ENCODE measurements at places on chromosomes 13 and 19.

GRCh38 chr13:99803141-99803540 lies 168.4 kb downstream of the ZIC5 start:
- no peak for DNase-seq

DNA sequence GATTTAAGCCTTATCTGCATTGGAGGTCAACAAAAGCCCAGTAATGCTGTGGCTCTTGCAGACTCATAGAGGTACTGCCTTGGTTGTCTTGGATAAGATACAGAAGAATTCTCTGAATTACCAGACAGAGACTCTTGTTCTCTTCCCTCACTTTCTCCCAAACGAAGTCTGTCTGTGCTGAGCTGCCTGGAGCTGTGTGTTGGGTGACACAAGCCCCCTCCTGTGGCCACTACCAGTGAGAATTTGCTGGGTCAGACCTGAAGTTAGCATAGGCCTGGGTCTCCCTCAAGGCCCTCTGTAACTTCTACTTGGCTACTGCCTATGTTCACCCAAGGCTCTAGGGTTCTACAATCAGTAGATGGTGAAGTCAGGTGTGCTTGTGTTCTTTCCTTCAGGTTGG lies 413.0 kb downstream of the PCDH20 start:
- DNase-seq, result no peak

DNA sequence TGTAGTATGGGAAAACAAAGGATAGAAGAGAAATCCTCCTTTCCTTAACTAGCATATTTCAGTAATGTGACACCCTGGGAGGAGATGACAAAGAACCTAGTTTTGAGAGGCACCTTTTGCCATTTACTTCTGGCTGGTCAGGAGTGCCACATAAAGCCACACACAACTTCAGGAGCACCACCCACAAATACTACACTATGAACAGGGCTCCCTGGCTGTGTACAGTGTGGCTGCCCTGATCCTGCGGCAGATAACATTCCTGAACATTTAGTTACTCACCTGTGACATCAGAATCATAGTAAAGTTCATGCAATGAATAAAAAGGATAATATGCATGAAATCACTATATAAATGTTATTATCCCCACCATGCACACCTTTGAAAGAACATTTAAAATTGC lies 17.4 kb upstream of the IRS2 start:
- no peak for DNase-seq

DNA sequence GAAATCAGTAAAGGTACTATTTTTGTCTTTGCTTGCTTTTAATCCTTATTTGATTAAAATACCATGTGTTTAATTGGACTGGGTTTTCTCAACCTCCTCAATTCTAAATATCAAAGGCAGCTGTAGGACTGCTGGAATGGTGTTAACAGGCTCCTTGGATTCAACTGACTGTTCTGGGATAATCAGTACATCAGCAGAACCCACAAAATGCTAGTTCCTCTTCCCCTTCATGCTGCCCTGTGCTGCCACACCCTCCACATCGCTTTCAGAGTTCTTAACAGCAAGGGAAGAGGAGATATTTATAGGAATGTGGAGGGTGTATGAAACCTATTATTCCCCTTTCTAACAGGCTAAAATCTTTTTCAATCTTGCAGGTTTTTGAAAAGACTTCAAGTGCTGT lies 82.4 kb downstream of the KCTD12 start:
- DNase-seq, result no peak

DNA sequence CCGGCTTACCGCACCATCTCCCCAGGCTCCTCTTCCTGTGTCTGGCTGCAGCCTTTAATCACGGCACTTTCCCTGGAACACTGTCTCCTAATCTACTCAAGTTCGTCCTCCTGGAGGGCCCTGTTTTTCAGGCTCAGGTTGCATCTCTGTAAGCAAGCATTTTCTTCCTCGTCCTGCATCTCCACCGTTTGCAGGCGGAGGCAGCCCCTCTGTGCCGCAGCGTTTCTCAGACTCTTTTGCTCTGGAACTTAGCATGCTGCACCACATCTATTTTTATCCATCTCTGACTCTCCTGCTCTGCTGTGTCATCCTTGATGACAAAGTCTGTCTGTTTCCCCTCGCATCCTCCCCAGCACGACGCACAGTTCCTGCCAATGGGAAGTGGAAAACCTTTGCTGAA lies 117.5 kb downstream of the ATP8A2 start:
- DNase-seq, result no peak

GRCh38 chr13:110396476-110396875 lies 89.4 kb downstream of the COL4A2 start:
- DNase-seq, result no peak

DNA sequence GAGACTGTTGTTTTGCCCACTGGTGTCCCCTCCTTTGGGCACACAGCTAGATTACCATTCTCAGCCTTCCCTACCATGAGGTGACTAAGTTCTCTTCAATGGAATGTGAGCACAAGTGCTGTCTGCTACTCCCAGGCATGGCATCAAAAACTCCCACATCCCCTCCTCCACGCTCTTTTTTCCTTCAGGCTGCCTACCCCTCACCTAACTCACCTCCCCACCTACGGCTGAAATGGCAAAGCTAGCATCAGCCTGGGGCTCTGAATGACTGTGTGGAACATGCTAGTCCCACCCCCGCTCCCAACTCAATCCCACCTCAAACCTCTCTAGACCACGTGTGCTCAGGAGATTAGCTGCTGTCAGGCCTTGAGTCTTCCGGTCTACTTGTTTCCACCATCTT lies 512.2 kb downstream of the DIAPH3 start:
- no peak for DNase-seq

GRCh38 chr19:12994701-12995595 lies at the start of gene NFIX:
Gene NFIX (plus strand): TSS chr19:12995475. CDS start chr19:12995838, 363 bp downstream.
- DNase-seq, result no peak

- DNase-seq, result no peak
These were observed 195.5 kb downstream of the ZNF536 start for GRCh38 chr19:30567536-30568232.

DNA sequence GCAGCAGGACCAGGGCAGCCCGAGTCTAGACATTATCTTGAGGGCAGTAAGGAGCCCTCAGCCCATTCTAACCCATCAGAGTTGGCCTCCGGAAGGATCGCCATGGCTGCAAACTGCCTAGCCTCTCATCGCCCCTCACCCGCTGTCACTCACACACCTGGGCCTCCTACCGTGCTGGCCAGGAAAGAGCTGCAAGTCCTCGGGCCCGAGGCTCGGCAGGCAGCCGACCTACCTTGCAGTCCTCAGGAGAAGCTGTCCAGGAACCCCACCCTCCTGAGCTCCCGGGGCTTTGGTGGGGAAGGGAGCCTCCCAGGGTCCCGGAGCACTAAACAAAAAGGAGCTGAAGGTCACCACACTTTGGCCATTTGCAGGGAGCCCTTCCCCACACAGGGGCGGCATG lies 46.8 kb downstream of the CCNE1 start:
- DNase-seq, result no peak

DNA sequence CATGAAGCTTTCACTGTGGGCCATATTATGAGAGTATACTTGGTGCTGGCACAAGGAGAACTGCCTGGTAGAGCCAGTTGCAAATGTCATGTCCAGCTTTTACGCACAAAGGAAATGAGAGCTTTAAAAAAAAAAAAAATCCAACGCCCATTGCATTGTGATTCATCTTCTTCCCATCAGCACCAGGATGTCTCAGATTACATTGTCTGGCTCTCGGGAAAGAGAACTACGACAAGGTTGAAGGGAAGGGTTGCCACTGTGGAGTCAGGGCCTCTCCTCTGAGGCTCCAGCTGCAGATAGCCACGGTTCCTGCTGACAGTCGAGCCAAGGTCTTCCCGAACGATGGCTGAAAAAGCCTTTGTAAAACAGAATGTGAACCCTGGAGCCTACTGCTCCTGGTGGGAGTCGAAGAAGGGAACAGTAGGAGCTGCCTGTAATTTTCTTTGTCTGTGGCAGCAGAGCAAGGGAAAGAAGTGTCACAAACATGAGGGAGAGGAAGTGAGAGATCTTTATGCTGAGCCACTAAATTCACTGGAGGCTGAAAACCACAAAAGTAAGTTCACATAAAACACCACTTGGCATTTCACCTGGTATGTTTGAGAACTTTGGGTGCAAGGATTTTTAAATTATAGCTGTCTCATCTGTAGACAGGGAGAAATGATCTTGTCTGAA lies 704.7 kb downstream of the DIAPH3 start:
- DNase-seq, result no peak

GRCh38 chr19:28388988-28389387 lies 824.0 kb downstream of the UQCRFS1 start:
- no peak for DNase-seq

- DNase-seq, result no peak
These were observed 490.8 kb downstream of the RFC3 start for GRCh38 chr13:34308725-34309124.

- DNase-seq, result no peak
These were observed 19.1 kb upstream of the PNMA8C start for GRCh38 chr19:46447824-46448223.

DNA sequence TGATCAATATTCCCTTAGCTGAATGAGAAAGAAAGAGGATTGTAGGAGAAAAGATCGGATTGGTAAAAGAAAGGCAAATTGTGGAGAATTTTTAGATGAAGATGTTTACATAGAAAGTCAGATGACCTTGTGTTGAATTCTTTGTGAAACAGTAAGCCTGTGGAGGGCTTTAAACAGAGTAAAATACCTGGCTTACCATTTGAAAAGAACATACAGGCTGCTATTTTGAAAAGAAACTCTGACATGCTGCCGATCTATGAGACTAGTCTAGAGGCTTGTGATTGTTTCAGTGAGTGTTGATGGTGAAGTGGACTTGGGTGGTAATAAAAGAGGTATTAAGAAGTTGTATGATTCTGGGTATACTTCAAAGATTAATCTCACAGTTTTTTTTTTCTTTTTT lies 938.9 kb upstream of the PRR20A start:
- DNase-seq, result no peak

DNA sequence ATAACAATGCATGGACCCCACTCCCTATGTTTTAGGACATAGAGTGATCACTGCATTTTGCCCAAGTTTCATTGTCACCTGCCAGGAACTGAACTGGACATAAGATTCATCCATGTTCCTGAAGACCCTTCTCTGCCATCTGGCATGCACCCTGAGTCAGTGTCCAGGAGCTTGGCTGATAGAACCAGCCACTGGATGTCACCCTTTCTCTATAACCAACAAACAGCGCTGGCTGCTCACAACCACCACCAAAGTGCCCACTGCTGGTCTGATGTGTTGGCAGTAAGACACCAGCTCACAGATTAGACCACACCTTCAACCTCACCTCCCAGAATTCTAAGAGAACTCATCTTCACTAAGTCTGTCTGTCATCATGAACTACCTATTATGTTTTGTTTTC lies 333.4 kb downstream of the ITGBL1 start:
- DNase-seq, result no peak

DNA sequence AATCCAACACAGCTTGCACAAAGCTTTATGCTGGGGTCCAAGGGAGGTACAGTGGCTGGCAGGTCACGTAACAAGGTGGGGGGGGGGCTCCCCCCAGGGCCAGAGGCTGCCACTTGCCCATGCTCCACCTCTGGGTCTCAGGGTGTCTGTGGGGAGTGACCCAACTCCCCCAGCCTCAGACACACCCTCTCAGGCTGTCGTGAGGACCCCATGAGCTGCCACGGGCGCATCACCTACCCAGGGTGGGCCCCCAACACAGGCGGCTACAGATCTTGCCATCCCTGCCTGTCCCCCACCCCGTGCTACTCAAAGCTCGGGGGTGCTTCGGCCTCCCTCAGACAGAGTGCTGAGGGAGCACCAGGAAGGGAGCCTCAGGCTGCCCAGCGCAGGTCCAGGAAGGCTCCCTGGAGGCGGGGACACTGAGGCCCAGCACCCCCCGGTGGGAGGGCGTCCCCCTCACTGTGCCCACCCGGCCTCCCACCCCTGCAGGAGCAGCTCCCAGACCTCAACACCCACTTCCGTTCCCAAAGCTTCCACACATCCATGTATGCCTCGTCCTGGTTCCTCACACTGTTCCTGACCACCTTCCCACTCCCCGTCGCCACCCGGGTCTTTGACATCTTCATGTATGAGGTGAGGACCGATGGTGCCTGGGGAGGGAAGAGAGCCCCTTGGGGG lies 21.1 kb downstream of the EVI5L start:
- DNase-seq, result no peak

DNA sequence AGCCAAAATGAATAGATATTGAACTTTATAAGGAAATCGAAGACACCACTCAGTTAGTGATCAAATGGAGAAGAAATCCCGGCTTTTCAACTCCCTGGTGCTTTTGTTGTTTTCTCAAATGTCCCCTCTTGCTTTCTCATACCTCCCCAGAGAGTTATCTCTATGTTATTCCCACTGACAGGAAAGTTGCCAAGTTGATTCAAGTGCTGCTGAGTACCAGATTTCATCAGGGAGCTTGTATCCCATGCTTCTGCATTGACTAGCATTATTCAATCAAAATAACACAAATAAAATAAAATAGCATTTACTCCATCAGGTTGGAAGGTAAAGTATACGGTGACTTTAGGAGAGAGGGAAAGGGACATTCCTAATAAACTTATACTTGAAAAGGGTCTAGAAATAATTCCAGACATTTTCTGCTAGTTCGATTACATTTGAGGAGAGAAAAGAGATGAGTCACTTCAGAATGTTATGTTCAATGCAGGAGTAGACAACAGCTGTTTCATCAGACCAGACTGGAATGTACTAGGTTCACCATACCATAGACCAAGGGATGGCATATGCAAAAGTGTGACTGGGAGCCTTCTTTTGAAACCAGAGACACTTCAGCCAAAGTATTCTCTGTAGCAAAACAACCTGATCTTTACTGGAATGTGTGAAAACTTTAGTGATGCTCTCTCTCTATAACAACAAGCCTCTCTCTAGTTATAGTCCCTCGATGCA lies 397.8 kb downstream of the FGF14 start:
- DNase-seq, result no peak

GRCh38 chr13:48125794-48126228 lies 30.9 kb upstream of the MED4 start:
- no peak for DNase-seq

- DNase-seq, result no peak
These were observed 140.0 kb downstream of the MYO16 start for GRCh38 chr13:108769213-108770070.

DNA sequence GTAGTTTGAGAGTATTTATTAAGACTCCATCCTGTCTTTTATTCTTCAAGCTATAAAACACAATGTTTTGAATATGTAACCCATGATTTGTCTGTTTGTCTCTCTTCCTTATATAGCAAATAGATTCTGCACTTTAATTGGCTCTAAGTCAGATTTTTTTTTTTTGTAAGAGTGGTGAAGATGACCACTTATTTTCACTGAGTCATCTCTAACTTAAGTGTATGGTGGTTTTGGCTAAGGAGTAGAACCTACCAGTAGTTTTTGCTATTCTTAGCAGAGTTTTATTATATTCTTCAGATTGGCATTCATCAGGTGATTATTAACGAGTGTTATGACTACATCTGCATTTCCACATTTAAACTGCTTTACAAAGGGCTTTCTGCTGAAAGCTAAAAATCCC lies 194.7 kb downstream of the LMO7 start:
- DNase-seq, result no peak

DNA sequence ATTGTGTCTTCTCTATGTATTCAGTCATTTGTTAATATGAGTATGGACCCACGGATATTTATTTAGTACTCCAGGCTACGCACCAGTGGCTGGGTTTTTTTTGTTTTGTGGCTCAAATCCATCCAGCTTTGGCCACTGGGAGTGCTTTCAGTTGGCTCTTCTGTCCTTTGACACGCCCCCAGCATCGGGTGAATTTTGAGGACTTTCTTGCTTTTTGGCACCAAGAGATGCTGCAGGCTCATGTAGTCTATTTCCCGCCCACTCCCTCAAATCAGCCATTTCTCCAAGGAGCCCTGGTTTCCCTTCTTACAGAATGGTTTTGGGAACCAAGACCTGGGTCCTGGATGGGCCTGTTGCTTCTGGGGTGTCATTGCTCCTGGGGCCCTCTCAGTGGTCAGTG lies 55.8 kb downstream of the SMARCA4 start:
- no peak for DNase-seq

GRCh38 chr19:4390017-4390566 lies 10.3 kb downstream of the SH3GL1 start:
- no peak for DNase-seq
